ENCODE measurements at places on chromosomes 4 and X.
A peak's percentile ranks its signal among the peaks of the same experiment; 100 is the strongest.

DNA sequence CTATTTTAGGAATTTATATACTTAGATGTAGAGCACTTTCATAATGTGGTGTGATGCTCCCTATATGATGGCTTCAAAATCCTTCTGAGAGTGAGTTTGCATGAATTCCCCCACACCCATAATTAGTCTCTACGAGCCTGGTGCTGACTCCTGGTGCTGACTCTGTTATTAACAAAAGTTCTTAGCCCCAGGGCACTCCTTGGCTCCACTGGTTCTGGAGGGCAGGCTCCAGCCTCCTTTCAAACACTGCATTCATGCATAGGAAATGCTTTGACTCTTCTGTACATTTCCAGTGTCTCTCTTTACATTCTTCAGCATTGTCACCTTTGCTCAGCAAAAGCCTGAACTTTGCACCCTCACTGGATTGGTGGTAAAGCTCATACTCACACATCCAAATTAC lies 64.0 kb downstream of the LNX1 start:
- no peak for DNase-seq

- peak; percentile 90 for DNase-seq
Measured at GRCh38 chrX:44400588-44400987, 57.1 kb upstream of the EFHC2 start.

DNA sequence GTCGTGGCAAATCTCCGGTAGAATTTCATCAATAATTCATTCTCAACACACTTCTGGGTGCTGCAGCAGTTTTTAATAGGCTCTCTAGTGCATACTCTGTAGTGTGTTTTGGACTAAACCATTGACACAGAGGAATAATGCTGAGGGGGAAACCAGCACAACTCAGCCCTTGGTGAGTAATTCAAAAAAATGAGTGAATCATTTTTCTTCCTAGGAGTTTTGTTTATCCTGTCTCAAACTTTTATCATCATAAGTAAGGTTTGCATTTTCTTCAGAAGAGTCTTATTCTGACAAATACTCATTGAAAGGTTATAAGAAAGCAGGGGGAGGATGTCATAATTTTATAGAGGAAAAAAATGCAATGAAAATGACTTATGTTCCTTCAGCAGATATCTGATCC lies 2542.7 kb downstream of the PCDH7 start:
- DNase-seq, result peak; percentile 17

DNA sequence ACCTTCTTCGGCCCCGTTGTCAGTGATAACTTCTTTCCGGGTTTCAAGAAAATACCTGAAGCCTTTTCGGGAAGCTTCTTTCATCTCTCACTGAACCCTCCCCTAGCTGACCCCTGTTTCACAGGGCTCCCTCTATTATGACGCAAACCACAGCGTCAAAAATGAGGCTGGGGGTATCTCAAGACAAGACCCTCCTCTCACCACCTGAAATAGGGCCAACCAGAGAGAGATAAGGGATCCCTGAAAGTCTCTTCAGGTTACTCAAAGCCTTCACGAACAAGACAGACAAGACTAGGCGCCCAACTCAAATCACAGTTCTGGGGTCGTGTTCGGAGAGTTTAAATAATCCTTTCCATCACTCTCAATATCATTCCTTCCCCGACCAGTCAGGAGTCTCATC lies 1.2 kb downstream of the PHF8 start:
- DNase-seq, result no peak

DNA sequence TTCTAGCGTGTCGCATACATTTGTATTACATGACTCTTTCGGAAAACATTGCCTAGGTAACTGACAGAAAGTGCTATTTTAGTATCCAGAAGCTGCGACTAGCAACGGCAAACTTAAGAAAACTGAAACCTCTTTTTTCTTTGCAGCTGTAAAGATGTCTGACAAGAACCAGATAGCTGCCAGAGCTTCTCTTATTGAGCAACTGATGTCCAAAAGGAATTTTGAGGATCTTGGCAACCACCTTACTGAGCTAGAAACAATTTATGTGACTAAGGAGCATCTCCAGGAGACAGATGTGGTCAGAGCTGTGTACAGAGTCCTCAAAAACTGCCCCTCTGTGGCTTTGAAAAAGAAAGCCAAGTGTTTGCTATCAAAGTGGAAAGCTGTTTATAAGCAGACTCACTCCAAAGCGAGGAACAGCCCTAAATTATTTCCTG lies 9.4 kb downstream of the TCEANC start:
- DNase-seq, result peak; percentile 51

- peak; percentile 74 for DNase-seq
Measured at GRCh38 chr4:145234091-145234706, 53.8 kb upstream of the OTUD4 start.
